ENCODE measurements at places on chromosomes 5 and 9. TPM values are rescaled to one million over a fixed set of nuclear protein-coding genes. Genes with fewer than 3 reads are reported as not detected.

DNA sequence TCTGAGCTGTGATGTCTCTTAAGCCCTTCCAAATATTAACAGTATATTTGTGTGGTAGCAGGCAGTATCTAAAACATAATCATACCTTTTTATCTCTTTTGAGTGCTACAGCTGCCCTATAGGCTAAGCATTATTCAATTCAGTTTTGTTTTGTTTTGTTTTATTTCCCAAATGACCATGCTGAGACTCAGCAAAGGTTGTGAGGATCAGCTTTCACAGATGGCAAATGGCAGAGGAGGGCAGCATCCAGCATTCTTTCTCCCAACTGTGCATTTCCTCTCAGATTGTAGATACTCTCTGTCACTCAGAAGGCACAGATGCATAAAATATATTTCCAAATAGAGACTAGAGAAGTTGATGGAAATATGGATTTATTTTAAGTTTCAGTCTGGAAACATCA is 90.7 kb downstream of the DAPK1 start:
- no peak for DNase-seq

- DNase-seq = no peak
Measured at GRCh38 chr9:15846611-15847010, 293.8 kb downstream of the CCDC171 start.

DNA sequence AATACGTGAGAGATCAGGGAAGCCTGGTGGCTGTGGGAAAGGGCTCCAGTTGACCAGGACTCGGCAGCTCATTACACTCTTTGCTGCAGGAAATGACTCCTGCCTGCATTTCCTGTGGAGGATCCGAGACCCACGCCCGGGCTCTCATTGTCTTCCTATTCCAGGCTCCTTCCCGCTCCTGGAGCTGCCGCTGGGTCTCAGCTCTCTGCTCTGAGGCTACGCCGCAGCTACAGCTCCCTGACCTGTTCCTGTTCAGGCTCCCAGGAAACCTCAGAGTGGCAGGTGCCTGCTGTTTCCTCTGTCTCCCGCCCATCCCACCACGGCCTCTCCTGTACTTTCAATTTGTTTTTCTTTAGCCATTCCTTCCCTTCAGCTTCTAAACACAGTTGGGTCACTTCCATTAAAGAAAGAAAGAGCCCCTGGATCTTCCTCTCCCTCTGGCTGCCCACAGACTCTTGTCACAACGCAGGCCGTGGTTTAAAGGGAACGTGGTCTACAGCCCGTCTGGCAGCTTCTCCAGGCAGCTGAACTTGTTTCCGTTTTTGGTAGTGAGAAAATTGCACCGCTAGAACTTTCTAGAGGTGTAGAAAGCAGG is 71.5 kb downstream of the IL6ST start:
- no peak for DNase-seq

DNA sequence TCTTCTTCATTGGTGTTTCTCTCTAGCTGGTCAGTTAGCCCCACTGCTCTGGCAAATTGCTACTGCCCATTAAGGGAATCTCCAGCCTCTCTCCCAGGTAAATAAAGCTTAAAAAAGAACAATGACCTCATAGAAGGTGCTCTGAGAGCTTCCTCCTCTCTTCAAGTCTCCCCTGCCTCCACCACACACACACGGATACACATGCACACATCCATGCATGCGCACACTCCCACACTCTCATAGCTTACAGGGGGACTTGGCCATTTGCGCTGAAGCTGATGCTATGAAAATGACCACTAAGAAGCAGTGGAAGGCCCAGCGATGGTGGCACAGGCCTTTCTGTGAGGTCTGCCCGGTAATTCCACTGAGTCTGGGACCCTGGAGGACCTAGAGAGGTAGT is 250.9 kb downstream of the AOPEP start:
- no peak for DNase-seq

GRCh38 chr5:751496-751895 is 33.0 kb downstream of the ZDHHC11B start:
- no peak for DNase-seq

- DNase-seq = no peak
Measured at GRCh38 chr5:53369681-53370080, 110.7 kb upstream of the FST start.

GRCh38 chr9:73426269-73426668 is 274.6 kb downstream of the ANXA1 start:
- no peak for DNase-seq

DNA sequence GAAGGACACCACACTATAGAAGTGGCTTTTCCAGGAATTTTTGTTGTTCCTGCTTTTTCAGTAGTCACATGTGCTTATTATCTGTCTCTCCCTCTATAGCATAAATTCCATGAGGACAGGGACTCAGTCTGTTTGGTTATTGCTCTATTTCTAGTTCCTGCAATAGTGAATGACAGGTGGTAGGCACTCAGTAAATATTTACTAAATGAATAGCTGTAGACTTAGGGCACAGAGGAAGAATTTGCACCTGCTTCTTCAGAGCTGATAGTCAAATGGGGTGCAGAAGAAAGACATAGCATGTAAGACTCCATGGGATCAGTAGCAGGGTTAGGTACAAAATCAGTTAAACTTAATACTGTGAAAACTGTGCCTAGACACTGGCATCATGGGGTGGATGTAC is 580.2 kb downstream of the CCDC171 start:
- no peak for DNase-seq

GRCh38 chr9:86733929-86734328 is 213.4 kb downstream of the GAS1 start:
- peak; percentile 37 for DNase-seq

- DNase-seq = no peak
Measured at GRCh38 chr5:139638736-139639618, 9.2 kb upstream of the CXXC5 start.

- DNase-seq = peak; percentile 89
Measured at GRCh38 chr9:71984403-71984802, 73.0 kb downstream of the C9orf85 start.

DNA sequence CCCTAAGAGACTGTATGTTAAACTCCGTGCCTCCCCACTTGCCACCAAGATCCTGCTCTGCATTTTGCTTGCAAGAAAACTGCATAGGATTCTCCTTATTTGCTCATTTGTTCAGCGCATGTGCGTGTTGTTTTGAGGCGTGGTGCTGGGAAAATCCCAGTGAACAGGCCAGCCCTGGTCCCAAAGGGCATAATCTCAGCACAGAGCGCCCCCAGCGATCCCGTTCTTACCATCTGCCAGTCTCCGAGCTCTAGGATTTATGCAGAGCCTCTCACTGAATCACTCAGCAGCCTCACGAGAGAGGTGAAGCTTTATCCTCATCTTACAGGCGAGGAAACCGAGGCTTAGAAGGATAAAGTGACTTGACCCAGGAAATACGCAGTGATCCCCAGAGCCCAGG is 11.5 kb downstream of the PRRX2 start:
- DNase-seq = peak; percentile 30

DNA sequence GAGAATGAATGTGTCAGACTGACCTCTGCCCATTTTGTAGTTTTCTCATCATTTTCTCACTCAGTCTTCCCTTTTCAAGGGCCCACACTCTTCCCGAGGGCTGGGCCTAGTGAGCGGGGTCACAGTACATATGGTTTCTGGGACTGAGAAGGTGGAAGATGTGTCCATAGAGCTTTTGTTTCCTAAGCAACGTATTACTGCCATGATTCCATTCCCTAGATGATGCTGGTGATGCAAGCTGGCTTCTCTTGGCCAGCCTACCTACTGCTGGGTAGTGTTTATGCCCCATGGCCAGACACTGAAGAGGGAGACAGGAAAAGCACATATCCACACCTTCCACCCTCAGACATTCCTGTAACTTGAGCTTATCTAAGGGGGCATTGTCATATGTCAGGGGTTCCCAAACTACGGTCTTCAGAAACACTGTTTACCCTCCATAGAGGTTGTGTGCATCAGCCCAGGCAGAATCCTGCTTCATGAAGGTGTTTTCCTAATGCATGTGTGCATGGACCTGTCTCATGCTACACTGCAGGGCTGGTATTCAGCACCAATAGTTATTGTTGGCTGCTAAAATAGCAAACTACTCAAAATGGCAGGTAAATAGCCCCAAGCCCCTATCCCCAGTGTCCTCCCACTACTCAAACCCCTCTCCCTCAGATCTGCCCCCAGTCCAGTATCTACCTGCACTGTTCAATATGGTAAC is 9.5 kb downstream of the IRF1 start:
- DNase-seq = no peak

DNA sequence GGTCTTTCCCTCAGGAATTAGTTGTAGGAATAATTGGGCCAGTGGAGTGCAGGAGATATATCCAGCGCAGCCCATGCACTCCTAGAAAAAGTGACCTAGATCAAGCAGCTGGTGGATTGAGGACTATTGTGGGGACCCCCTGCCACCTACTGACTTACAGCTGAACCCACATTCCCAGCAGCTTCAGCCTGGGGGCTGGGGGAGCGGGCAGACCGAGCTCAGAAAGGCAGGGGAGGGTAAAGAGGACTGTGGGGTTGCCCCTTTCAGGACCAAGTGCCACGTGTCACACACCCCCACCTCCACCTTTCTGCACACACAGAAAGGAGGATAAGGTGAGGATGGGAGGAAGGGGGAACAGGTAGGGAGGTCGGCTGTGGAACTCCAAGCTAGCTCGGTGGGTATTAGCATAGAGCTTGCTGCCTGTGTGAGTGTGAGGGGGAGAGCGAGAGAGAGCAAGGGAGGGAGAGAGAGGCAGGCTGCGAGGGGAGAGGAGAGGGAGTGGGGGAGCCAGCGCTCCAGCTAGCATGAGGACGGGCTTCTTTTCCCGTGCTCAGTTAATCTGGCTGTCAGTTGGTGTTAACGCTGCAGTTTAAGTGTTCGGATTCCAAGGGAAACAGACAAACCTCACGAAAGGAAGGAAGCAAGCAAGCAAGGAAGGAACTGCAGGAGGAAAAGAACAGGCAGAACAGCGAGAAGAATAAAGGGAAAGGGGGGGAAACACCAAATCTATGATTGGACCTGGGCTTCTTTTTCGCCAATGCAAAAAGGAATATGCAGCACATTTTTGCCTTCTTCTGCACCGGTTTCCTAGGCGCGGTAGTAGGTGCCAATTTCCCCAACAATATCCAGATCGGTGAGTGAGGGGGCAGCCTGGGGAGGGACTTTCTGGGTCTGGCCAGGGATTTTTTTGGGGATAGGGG is at the start of gene GRIA1:
GRIA1 (plus strand) TSS at position 553 of the 920 bp plus-strand sequence.
- no peak for DNase-seq

DNA sequence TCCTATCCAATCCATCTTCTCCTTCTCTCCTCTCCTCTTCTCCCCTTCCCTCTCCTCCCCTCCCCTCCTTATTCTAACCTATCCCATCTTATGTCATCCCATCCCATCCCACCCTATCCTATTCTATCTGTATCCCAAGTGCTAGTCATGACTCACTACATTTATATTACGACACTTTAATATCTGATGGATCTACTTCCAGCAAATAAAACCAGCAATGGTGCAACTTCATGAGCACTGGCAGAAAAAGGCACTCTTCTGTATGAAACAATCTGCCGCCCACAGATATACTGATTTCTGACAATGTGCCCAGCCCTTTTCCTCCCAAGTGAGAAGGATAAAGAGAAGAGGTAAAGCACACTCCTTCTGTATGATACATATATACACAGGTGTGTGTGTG is 86.6 kb upstream of the ANKH start:
- no peak for DNase-seq

GRCh38 chr9:131781069-131781468 is 41.2 kb upstream of the RAPGEF1 start:
- no peak for DNase-seq

- DNase-seq = peak; percentile 52
Measured at GRCh38 chr9:35051069-35051967, 21.1 kb downstream of the VCP start.

- DNase-seq = no peak
Measured at GRCh38 chr5:81965524-81965923, 6.3 kb upstream of the ATG10 start.

DNA sequence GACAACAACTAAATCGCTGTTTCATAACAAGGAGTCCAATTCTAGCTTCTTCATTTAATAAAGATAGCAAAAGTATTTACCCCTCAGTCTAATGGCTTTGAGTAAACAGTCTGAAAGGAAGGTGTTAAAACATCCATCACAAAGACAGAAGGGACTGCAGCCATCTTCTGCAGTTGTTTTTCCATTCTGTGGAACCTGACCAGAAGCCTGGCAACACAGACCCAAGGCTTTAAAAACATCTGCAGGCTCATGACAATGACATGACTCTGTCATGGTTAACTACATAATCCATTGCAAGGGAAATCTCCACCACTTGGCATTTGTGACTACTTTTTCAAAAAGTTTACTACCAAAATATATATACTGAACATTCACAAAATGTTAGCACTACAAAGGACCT is 51.9 kb downstream of the ELL2 start:
- DNase-seq = no peak

GRCh38 chr5:51202161-51202560 is 181.1 kb upstream of the ISL1 start:
- DNase-seq = no peak

GRCh38 chr5:116564756-116565490 is 9.7 kb downstream of the SEMA6A start:
- no peak for DNase-seq

DNA sequence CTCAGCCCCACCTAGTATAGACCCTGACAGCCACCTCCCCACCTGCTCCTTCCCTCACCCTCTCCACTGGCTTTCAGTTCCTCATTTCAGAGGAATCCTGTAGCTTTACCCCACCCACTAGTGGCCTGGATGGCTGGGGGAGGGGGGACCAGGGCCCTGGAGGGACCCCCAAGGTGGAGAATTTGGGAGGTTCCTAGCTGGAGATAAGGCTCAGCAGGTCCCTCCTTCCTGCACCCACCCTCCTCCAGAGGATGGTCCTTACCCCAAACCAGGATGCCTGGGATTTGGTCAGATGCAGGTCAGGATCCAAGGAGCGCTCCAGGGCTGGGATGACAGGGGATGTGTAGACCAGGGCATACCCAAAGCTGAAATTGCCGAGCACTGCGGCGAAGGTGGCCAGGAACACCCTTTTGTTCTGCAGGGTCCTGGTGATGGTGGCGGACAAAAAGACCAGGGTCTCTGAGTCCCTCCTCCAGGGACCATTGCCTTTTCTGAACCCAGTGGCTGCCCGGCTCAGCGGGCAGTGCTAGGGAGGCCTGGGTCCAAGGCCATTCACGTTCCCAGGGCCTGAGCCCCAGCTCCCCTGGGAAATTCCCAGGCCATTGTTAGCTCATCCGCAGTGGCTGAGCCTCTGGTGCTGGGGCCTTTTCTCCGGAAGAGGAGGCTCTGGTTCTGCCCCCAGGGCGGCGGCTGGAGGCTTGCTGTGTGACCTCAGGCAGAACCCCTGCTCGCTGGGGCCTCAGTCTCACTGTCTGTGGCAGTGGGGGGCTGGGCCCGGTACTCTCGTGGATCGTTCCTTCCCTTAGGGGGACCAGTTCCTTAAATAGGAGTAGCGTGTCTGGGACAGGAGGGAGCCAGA is 678 bp downstream of the SLC2A6 start:
- DNase-seq = no peak

Gene CLIC3
- 0.36 TPM for total RNA-seq

Gene APBB3
- total RNA-seq = 12.5 TPM

Gene MSANTD3
- 29.7 TPM for total RNA-seq

Gene SYNPO
- 548 TPM for total RNA-seq

Gene SPATA31D3
- not detected for total RNA-seq

Gene CER1
- not detected for total RNA-seq

Gene GMCL2
- total RNA-seq = not detected

Gene PCDHB6
- total RNA-seq = not detected

Gene CTNNA1
- 164 TPM for total RNA-seq

Gene ECPAS
- 509 TPM for total RNA-seq

Gene CCDC180
- 0.24 TPM for total RNA-seq

Gene IL4
- total RNA-seq = not detected

Gene NRG2
- total RNA-seq = 28.8 TPM

Gene SRA1
- total RNA-seq = 34.1 TPM
